ENCODE measurements at places on chromosomes 6 and 20. TPM values are rescaled to one million over a fixed set of nuclear protein-coding genes. Genes with fewer than 3 reads are reported as not detected.

Gene CHD6
- 101 TPM for total RNA-seq

Gene TSBP1
- total RNA-seq, result not detected

Gene PRSS16
- total RNA-seq, result 16.2 TPM

Gene TAB2
- total RNA-seq, result 72.0 TPM

Gene ILRUN
- total RNA-seq, result 61.0 TPM

Gene CBLN4
- not detected for total RNA-seq

Gene CCN6
- total RNA-seq, result not detected

Gene MCCD1
- total RNA-seq, result not detected

Gene ATXN1
- 62.9 TPM for total RNA-seq

Gene IRF4
- total RNA-seq, result 0.11 TPM

Gene GNAS-AS1
- 6.3 TPM for total RNA-seq

Gene HLA-DQA1
- not detected for total RNA-seq

Gene HSPA1B
- 109 TPM for total RNA-seq

Gene HS3ST5
- 0.16 TPM for total RNA-seq

Gene HFE
- 8.3 TPM for total RNA-seq

Gene DEFB127
- total RNA-seq, result not detected

Gene SERPINB6
- 93.4 TPM for total RNA-seq

Gene ALDH8A1
- total RNA-seq, result 1.3 TPM

Gene RALGAPB
- total RNA-seq, result 43.5 TPM

Gene TCP11
- 0.24 TPM for total RNA-seq

Gene CD83
- total RNA-seq, result 7.2 TPM

Gene BTNL2
- total RNA-seq, result not detected

Gene FAM162B
- 1.1 TPM for total RNA-seq

Gene RIPPLY2
- not detected for total RNA-seq

Gene ANKEF1
- 4.8 TPM for total RNA-seq

Gene GFOD1
- total RNA-seq, result 4.8 TPM

Gene RNF144B
- total RNA-seq, result 5.4 TPM

Gene CCR6
- not detected for total RNA-seq

Gene PGC
- not detected for total RNA-seq

Gene TTLL9
- 0.67 TPM for total RNA-seq

Gene FRK
- total RNA-seq, result 5.1 TPM

Gene SLC4A11
- total RNA-seq, result 2.5 TPM

Gene CRISP2
- not detected for total RNA-seq

Gene BPIFA1
- total RNA-seq, result not detected

Measured in mesothelial cell of epicardium (in vitro differentiated cells).